ENCODE measurements at places on chromosomes 5 and 9. TPM values are rescaled to one million over a fixed set of nuclear protein-coding genes. Genes with fewer than 3 reads are reported as not detected.

GRCh38 chr5:83249156-83249555 lies 171.8 kb downstream of the XRCC4 start:
- DNase-seq, result no peak

GAS1 gene
- 12.4 TPM for total RNA-seq

HAVCR2 gene
- not detected for total RNA-seq

MLLT3 gene
- 69.9 TPM for total RNA-seq

- DNase-seq, result no peak
Observed at GRCh38 chr5:9176641-9177040, 369.2 kb downstream of the SEMA5A start.

C5orf52 gene
- total RNA-seq, result not detected

HSPA4 gene
- total RNA-seq, result 300 TPM

GRCh38 chr5:14257995-14258403 lies 114.9 kb downstream of the TRIO start:
- no peak for DNase-seq

DNA sequence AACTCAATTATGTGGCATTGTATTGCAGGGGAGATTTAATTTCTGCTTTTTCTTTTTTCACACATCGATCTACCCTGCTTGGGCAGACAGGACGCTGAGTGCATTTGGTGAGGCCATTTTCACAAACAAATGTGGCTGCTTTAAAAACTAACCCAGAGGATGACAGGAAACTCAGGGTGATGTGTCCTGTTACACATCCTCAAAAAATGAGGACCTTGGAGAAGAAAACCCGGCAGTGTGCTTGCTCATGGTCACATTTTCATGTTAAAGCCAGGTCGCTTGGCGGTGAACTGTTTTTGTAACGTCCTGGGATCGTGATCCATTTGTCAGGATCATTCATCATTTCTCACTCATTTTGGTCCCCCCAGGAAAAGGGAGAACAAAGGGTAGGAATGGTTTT lies 478.3 kb upstream of the ADAMTS16 start:
- peak; percentile 17 for DNase-seq

- peak; percentile 35 for DNase-seq
Observed at GRCh38 chr9:33737811-33738606, 57.4 kb upstream of the PRSS3 start.

- DNase-seq, result no peak
Observed at GRCh38 chr5:181193656-181194055, 11.3 kb downstream of the TRIM7 start.

GRCh38 chr5:170484847-170485615 lies 18.8 kb upstream of the KCNIP1 start:
- peak; percentile 56 for DNase-seq

KIF27 gene
- total RNA-seq, result 1.8 TPM

GRCh38 chr9:137201205-137201868 lies 796 bp upstream of the TPRN start:
- DNase-seq, result no peak

DNA sequence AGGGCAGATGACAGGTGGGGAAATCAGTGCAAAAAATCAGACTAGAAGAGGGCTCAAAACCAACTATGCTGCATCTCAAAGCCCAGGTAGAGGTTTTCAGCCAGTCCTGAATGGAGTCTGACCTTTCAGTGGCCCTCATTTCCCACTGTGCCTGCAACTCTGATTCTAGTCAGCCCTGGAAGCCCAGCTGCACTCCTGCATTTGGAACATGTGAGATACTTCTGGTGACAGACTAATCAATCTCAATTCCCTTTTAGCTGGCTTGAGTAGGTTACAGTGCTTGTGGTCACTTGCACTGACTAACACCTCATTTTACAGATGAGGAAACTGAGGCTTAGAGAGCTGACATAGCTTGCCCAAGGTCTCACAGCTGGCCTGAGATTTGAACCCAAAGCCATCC lies 7.9 kb upstream of the ACSL6 start:
- DNase-seq, result no peak

GRCh38 chr9:136494531-136495215 lies 11.8 kb upstream of the SEC16A start:
- DNase-seq, result no peak

DNA sequence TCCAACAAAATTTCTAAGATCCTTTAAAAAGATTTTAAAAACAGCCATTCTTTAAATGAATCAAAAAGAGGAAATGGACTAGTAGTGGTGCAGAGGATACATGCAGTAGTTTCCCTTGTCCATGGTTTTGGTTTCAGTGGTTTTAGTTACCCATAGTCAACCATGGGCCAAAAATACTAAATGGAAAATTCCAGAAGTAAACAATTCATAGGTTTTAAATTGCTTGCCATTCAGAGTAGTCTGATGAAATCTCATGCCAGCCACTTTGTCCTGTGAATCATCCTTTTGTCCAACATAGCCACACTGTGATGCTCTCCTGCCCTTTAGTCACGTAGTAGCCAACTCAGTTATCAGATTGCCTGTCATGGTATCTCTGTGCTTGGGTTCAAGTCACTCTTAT lies 286.1 kb downstream of the ANXA1 start:
- DNase-seq, result no peak

TRIM36 gene
- total RNA-seq, result 0.10 TPM

PROB1 gene
- not detected for total RNA-seq

MRNIP gene
- total RNA-seq, result 25.5 TPM

- DNase-seq, result no peak
Observed at GRCh38 chr9:94441796-94442195, 113.1 kb upstream of the PCAT7 start.

LIFR gene
- 9.2 TPM for total RNA-seq

- no peak for DNase-seq
Observed at GRCh38 chr5:131218392-131218791, 45.5 kb upstream of the CDC42SE2 start.

MZB1 gene
- not detected for total RNA-seq

DNA sequence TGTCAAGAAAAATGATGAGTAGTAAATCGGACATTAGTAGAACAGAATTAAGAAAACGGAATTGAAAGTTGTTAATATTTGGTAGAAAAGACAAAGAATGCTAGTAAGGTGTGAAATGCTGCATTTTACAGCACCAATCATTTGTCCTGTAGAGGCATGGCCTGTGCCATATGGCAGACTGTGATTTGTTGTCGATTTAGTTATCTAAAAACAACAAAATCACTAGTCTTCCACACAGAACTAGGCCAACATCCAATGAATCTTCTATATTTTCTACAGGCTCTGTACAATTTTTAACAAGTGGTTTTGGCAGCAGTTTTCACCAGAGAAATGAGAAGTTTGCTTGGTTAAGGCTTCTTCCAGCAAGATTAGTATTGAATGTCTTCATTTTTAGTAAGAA lies 10.4 kb downstream of the HNRNPK start:
- no peak for DNase-seq

DNA sequence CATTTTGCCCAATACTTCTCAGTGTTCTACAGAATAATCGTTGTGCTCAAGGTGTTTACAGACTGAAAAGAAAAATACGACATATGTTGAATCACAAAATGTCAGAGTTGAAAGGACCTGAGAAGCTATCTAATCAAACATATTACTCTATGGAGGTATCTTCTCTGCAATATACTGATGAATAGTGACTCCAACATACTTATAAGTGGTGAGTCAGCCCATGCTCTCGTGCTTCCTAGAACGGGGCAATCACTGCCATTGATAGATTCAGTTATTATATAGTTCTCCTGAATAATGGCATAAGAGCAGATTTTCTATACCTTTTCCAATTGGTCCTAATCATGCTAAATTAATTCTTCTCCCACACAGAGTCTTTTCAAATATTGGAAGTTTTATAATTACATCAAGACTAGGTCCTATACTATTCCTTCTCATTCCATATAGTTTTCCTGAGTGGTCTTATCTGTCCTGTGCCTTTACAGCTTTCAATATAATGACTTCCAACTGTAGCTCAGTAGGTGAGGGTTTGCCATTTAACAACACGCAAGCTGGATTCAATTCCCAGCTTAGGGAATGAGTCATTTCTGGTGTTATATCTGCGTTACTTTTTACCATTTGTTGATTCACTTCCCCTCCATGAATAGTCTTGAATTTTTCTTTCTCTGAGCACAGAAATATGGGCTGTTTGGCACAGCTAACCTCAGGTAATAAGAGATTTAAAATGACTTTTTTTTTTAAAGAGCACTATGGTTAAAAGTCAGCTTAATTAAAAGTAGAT lies 81.1 kb downstream of the PLK2 start:
- no peak for DNase-seq

DNA sequence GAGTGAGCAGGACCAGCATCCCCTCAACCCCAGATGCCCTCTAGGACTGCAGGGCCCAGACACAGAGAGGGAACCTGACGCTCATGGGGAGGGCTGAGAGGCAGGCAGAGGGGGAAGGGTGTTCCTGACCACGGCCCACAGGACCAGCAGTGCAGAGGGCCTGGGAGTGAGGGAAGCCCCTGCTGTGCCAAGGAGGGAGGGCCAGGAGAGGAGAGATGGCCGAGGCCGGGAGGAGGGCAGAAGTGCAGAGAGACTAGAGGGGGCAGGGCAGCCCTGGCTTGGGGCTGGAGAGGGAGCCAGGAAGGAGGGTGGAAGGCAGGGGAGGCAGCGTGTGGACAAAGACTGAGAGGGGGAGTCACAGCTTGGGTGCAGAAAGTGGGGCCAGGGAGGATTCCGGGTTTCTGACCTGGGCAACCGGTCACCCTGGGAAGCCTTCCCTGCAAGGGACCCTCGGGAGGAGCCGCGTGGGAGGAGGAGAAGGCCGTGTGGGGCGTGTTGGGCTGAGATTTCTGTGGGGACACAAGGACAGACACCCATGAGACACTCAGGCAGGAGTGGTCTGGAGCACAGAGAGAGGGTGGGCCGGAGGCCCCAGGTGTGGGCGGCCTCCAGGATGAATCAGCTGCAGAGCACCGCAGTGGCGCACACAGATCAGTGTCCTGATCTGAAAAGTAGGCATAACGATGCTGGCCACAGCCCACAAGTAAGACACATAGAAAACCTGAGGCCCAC lies 117.5 kb downstream of the ADAMTS2 start:
- no peak for DNase-seq

DNA sequence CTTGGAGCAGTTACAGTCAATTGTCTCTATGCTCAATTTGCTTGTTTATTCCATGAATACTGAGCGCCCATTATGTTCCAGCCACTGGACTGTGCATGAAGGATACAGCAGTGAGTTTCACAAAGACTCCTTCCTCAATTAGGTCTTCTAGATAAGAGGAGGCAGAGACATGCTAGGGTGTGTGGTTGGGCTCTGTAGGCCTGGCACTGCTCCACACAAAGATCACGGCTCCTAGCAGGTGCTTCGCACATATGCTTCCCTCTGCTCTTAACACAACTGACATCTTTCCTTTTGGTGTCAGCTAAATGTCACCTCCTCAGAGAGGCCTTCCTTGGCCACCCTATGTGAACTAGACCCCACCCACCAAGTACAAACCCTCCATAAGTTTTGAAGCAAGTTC lies 10.9 kb downstream of the IL12B start:
- no peak for DNase-seq

- no peak for DNase-seq
Observed at GRCh38 chr5:151182976-151183375, 25.4 kb upstream of the ANXA6 start.

SLC44A1 gene
- total RNA-seq, result 13.3 TPM

- DNase-seq, result peak; percentile 9
Observed at GRCh38 chr5:53601570-53601969, 41.1 kb downstream of the NDUFS4 start.

- DNase-seq, result peak; percentile 61
Observed at GRCh38 chr5:104344809-104345208, 782.2 kb upstream of the NUDT12 start.

GRCh38 chr9:31606678-31607077 lies 777.8 kb upstream of the ACO1 start:
- no peak for DNase-seq

HTR1A gene
- not detected for total RNA-seq

GMCL2 gene
- not detected for total RNA-seq

DNA sequence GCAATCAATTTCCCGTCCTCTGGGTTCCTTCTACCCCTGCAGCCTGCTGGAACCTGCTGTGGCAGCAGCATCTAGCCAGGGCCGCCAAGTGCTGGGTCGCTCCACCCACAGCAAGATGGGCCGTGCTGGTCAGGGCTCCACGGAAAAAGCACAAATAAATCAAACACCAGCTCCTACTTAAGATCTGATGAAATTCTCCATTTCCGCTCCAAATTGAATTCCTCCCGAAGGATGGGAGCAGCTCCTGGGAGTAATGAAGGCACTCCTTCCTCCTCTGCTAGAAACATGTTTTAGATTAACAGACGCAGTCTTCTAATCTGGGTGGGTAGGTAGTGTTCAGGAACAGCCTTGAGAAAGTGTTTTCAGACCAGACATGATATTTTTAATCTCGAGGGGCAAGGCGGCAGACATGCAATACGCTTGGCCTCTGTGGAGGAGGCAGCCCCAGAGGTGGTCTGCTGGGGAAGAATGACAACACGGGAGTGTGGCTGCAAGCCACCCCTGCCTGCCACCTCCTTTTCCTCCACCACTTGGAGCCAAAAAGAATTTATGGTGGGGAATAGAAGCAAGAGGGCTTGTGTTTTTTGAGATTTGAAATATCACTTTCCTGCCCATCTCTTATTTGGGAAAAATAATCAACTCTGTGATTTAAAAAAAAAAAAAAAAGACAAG lies 194.1 kb downstream of the AOPEP start:
- no peak for DNase-seq

TERT gene
- 0.72 TPM for total RNA-seq

DNA sequence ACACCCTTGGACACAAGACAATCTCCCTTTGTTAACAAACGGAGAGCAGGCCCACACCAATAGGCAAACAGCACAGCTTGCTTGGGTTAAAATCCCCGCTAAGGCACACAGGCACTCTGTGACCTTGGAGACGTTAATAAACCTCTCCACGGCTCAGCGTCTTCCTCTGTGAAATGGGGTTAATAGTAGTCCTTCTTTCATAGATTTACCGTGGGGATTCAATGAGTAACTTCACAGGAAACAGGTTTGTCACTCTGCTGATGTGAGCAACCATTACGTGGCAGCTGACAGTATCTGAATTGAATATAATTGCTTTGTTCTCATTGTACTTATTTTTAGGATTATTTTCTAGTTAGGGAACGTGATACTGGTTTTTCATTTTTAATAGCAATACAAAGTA lies 65.2 kb upstream of the ADRA1B start:
- no peak for DNase-seq

DNA sequence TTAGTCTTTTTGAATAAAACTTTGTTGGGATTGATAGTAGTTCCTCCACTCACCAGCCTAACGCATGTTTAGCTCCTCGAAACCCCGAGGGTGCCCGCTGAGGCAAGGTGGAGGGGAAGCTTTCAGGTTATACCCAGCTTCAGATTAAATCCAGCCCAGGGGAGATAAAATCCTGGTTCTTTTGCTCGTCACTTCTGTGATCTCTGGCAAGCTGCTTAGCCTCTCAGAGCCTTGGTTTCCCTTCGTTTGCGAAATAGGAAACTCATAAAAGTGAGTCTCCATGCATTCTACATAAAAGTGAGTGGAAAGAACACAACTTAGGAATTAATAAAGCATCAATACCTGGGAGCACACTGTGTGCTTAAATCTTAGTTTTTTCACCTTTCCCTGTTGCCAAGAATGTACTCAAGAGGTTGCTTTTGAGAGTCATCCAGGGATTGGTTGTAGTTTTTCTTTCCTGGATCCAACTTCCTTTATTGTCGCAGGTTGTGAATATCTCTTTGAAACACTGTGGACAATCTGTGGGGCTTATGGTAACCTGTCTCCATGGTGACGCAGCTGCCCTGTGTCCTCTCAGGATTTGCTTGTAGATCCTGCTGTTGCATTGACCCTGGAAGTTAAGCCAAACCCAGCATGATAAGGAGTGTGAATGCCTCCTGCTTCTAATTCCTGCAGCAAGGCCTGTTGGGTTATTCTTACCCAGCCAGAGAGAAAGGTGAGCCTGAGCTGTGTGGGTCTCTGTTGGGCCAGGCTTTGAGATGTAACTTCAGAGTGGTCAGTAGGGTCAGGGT lies 2.0 kb downstream of the GALNT12 start:
- DNase-seq, result no peak

Data from MG63 (cell line).